ENCODE measurements at places on chromosomes 3 and 15. TPM values are rescaled to one million over a fixed set of nuclear protein-coding genes. Genes with fewer than 3 reads are reported as not detected.

DNA sequence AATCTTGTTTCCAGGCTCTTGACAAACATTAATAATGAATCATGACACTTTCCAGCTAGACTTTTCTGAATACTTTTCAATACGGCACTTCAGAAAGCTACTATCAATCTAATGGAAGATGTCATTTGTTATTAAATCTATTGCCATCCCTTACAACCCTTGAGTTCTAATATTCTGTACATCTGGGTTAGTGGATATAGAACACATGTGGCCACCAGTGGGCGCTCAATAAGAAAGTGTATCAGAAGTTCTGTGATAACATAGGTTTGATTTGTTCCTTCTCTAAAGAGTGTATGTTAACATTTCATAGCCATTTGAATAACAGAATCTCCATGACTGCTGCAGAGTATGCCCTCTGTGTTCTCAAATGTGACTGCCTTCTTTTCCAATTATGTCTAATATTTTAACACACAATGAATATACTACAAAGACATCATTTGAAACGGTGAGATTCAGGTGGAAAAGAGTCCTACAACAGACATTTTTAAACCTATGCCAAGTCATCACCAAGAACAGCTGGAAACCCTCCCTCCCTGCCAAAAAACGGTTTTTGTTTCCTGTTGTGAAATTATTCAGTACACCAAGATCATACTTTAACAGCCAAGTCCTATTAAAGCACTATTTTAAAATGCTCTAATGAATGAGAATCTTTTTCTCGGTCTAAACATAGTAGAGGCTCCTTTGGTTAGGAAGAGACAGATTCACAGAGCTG lies 22.2 kb downstream of the ALDH1A2 start:
- DNase-seq = no peak

DNA sequence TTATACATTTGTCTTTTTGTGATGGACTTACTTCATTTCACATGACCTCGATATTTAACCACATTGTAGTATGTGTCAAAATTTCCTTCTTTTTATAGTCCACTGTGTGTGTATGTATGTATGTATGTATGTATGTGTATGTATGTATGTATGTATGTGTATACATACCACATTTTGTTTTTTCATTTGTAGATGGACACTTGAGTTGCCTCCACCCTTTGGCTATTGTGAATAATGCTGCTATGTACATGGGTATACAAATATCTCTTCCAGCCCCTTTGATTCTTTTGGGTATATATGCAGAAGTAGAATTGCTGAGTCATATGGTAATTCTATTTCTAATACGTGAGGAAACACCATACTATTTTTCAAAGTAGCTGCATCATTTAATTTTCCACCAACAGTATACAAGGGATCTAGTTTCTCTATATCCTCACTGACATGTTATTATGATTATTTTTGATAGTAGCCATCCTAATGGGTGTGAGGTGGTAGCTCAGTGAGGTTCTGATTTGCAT lies 228.2 kb downstream of the OPA1 start:
- DNase-seq = no peak

DNA sequence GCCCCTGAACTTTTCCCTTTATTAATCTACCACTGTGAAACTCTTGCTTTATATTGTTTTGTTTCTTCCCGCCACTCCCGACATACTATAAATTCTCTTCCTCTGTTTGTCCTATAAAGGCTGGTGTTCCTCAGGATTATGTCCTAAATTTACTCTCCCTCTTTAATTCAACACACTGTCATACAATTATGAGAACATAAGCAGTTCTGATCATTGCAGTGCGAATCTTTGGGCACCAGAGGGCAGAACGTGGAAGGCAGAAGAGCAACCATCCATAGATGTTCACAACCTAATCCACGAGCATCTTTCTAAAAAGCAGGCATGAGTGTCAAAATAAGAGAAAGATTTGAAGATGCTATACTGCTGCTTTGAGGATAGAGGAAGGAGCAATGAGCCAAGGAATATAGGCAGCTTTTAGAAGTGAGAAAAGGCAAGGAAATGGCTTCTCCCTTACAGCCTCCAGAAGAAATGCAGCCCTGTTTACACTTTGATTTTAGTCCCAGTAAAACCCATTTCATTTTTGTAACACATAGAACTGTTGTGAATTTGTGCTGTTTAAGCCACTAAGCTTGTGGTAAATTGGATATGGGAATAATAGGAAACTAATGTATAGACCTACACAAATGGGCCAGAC lies 179.4 kb downstream of the GBE1 start:
- no peak for DNase-seq

The LOXL1 gene
- polyA plus RNA-seq = 1.3 TPM

All from naive thymus-derived CD8-positive, alpha-beta T cell (primary cell).